ENCODE measurements at places on chromosomes 1 and 21.

DNA sequence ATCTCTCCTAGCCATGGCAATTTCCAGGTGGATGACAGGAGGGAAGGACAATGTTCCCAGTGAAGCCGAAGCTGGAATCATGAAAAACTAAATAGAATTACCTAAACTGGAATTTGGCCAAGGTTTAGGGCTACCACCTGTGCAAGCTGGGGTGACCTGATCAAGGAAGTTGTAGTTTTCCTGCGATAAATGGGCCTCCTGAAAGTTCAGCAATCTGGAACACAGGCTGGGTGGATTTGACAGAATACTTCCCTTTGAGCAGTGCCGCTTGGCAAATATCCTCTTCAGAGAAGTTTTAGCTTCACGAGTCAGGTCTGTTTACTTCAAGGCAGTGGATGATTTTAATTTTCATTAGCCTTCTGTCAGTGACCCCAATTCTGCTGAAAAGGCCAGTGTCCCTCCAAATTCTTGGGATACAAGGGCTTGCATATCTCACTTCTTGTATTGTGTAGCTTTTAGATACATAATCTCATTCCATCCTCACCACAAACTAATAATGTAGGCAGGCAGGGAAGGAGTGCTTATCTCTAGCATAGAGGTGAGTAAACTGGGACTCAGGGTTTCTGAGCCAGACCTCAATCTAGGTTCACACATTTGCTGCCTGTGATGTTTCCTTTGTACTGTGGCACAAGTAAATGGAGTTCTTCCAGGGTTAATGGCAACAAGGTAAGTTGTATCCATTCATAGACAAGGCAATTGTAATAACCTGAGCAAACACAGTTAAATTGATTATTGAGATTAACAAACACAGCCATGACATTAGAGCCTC is 349.4 kb downstream of the NUF2 start:
- no peak for DNase-seq

- DNase-seq: no peak
These were observed 161.7 kb downstream of the FASLG start for GRCh38 chr1:172820475-172821158.

- DNase-seq: peak; percentile 81
These were observed 60.2 kb upstream of the ID3 start for GRCh38 chr1:23619299-23620188.

- no peak for DNase-seq
These were observed 39.4 kb downstream of the RCSD1 start for GRCh38 chr1:167669209-167670124.

GRCh38 chr1:36136535-36136934 is 11.5 kb upstream of the COL8A2 start:
- no peak for DNase-seq
